ENCODE measurements at places on chromosomes 6 and 20.

- DNase-seq, result no peak
Observed at GRCh38 chr6:132380358-132381029, 20.8 kb downstream of the MOXD1 start.

DNA sequence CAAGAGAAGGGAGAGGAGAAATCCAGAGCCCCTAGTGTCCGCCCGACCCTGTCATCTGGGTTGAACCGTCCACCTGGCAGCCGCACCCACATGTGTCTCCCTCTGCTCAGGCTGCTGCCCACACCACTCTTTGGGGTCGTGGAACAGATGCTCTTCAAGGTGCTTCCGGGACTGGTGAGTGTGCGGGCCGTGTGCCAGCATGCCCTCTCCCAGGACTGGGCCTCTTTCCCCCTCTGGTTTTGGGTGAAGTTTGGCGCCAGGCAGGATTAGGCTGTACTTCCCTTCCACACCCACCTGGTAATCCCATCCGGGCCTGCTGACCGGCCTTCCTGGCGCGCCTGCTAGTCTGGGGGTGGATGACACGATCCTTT, 7.9 kb downstream of the BPIFB3 start:
- no peak for DNase-seq

DNA sequence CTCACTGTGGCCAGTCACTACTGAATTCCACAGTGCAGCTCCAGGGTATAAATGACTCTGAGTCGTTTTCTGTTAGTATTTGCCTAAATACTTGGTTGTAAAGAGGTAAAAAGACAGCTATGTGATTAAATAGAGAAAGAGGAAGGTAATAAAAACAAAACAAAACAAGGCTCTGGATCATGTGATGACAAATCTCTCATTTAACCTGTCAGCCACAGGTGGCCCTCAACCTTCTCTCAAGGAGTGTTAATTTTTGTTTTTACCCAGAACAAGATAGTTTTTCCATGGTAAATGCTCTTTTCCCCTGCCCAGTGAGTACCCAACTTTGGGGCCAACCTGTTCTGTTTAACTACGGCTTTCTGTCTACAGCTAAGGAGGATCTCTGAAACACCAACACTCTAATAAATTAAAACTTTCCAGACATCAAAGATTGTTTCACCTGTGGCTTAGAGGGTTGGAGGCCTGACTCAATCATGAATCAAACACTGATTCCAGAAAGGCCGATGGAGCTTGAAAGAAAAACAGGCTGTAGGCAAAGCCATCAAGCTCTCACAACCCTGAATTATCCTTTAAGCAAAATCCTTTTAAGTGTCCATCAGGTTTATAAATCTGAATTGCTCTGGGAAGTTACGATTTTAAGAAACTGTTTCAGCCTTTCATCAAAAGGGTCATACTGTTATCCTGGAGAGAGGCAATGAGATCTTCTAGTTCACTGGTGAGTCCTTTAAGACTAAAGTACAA, 81.5 kb upstream of the BCLAF1 start:
- DNase-seq, result no peak

GRCh38 chr20:35063168-35063567, 29.4 kb downstream of the TRPC4AP start:
- no peak for DNase-seq

DNA sequence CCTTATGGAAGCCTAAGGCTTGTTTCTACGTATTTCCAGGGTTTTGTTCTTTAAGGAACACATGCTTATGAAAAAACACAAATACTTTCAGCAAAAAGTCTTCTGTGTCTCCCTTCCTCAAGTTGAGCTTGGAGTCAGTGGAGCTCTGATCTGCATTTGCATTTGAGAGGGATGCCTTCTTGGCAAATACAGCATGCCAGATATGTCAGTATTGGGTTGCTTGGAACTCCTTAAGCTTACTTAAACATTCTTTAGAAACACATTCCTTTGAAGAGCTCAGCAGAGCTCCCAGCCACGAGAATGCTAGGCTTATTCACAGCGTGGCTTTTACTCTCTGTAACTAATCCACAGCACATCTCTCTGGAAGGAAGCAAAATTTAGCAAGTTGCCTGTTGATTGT, 68.3 kb downstream of the ANKRD6 start:
- no peak for DNase-seq

DNA sequence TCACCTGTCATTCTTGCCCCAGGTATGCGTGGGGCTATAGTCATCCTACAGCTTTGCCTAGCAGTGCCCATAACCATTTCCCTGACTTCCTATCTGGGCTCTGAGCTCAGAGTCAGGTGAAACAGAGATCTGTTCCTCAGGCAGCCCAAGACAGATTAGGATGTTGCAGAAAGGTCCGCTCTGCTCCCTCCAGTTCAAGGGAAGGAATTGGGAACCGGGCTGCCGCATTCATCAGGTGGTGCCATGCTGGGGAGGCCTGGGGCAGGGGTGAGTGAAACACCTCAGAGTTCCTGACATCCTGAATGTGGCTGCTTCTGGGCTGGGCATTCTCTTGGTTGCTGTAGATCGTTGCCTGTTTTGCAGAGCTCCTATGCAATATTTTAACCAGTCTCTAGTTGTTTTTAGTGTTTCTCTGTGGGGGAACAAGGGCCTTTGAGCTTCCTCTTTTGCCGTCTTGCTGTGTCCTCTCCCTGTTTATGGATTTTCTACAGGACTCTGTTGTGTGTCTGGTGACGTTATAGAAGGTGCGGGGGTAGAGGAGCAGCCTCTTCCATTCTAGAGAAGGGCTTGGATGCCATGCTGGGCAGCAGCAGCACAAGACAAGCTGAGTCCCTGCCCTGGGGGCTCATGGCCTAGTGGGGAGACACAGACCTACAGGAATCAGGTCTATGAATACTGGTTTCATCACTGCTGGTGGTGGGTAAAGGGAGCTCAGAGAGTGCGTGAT, 9.2 kb downstream of the ENTPD6 start:
- peak; percentile 36 for DNase-seq

DNA sequence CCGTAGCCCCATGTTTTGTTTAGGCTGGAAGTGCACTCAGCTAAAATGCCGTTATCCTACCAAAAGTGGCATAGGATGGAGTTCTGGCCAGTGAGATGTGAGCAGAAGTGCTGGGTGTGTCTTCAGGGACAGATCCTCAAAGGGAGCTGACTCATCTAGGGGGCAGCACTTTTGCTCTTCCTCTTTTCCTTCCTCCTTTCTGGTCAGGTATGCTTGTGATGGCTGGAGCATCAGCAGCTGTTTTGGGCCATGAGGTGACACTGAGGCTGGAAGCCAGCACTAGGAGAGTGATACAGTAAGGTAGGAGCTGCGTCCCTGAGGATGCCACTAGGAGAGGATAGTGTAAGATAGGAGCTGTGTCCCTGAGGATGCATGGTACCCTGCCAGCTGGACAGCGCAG, 4.6 kb upstream of the OSBPL2 start:
- DNase-seq, result no peak

- no peak for DNase-seq
Observed at GRCh38 chr6:125574604-125575003, 174.8 kb upstream of the HEY2 start.

DNA sequence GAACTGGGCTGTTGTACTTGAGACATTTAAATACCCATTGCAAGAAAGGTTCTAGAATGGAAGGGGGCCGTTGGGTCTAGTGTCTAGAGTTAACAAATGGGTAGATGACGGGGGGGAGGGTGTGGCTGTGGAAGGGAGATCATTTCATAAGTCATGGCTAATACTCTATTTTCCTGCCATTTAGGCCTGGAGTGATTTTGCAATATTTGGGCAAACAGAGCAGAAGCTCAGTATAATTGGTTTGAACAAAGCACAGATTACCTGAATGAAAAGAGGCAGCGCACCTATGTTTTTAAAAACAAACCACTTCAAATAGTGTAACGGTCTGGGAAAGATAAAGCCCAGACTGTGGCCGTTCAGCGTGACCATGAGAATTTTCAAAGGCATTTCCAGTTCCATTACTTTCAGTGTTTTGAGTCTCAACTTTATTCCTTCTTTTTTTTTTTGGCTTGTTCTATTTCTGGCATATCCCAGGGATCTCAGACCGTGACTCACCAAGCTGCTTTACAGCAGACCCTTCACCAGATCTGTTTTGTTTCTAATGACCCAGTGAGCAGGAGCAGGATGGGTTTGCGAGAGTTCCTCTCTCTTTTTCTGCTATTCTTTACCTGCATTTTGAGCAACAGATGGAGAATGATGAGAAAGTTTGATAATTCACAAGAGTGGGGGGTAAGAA, 73.7 kb downstream of the LYRM2 start:
- DNase-seq, result no peak

Data from mammary epithelial cell (primary cell).